ENCODE measurements at places on chromosomes 7 and 10.

- no peak for DNase-seq
Observed at GRCh38 chr10:127944256-127944655, 37.4 kb downstream of the PTPRE start.

DNA sequence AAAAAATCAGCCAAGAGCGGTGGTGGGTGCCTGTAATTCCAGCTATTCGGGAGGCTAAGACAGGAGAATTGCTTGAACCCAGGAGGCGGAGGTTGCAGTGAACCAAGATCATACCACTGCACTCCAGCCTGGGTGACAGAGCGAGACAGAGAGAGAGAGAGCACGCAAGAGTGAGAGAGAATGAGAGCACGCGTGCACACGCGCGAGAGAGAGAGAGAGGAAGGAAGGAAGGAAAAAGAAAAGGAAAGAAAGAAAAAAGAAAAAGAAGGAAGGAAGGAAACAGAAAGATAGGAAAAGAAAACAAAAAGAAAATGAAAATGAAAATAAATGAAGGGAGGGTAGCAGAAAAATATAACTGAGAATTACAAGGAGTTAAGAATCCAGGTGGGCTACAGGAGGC, 82.7 kb downstream of the SVOPL start:
- no peak for DNase-seq

GRCh38 chr10:120360571-120360970, 96.5 kb upstream of the PLPP4 start:
- no peak for DNase-seq

GRCh38 chr10:3554121-3554522, 230.9 kb downstream of the KLF6 start:
- no peak for DNase-seq

DNA sequence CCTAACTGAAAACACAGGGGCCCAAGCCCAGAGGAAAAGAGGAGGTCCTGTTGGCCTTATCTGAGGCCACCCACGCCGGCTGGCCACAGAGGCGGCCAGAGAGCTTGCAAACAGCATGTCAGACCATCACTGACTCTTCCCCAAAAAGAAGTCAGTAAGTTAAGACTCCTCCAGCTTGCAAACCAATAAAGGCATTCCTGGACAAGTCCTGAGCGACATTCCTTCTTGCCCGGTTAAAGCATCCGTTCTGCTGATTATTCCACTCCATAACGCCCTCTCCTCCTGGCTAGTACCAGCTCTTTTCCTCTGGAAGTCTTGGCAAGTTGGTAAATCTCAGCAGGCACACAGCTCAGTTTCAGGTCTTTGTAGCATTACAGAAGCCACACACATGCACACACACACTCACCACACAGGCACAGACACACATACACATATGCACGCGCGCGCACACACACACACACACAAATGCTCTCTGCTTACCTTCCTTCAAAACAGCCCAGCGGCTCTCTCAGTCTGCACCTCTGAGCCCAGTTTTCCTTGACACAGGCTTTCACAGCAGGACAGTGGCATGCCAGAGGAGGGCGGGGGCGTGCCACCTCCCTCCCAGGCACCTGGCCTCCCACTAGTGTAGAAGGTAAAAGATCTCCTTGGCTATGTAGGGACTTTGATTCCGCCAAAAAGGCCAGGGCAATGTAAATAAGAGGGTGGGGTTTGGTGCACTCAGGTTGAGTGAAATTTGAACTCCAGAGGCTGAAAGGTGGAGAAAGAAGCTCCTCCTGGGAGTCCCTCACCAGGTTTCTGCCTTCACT, 201.4 kb downstream of the TNS3 start:
- no peak for DNase-seq
